Tibial nerve (tissue), 4 donors: ENCODE measurements at places on chromosomes 2 and 18. TPM values are rescaled to one million over a fixed set of nuclear protein-coding genes. Genes with fewer than 3 reads are reported as not detected.

The EPHA4 gene
- 42.2 TPM for total RNA-seq

The GPBAR1 gene
- total RNA-seq, result 21.1 TPM

The PRSS56 gene
- total RNA-seq, result not detected

DNA sequence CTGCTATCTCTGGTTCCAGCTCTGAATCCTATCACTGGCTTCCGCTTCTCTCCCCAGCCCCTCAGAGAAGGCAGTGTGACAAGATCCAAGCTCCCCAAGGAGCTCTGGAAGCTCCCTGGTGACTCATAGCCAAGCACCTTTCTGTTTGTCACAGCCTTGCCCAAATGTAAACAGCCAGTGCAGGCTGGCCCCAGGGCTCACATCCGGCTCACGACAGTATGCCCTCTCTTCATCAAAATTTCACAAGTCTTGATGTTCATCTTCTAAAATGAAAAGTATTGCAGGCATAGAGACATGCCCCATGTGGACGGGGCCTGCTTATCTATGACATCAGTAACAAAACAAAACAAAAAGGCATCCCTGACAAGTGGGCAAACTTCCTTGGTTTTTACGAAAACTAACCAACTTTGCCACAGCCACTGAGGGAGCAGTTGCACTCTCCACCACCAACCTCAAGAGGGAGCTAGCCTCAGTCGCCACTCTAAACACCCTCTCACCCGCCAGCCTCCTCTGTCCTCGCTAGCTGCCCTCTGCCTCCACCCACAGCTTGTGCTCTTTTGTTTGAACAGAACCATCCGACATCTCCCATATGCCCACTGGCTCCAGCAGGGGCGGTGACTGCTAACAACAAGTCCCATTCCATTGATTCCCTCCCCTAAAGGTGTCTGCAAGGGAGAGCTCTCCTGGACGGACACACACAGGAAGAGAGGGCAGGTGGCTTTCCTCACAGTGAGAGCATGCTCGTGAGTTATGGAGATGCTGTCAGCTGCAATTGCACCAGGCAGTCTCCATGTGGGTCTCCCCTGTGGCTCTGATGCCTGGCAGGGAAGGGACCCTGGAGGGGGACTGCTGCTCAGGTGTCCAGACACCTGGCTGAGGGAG is 71.0 kb upstream of the DAPL1 start:
- no peak for DNase-seq

GRCh38 chr2:85445316-85446295 is 27.1 kb downstream of the SH2D6 start:
- DNase-seq, result no peak

DNA sequence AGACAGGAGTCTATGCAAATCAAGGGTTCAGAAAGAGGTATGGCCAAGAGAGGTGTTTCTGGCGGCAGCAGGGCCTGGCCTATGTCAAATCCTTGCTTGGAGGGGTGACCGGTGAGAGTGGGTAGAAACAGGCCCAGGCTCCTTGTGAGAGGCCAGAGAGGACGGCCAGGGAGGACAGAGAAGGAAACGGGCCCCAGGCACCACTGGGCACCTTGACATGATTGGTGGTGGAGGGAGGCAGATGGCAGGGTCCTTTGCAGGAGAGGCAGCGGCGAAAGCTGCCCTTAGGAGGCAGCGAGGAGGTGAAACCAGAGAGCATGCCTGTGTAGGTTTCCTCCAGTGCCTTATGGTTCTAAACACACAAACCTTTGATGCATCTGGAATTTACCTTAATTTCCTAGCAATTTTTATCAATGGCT is 6.2 kb downstream of the RAMP1 start:
- no peak for DNase-seq

GRCh38 chr2:44310287-44310686 is 35.0 kb downstream of the SLC3A1 start:
- no peak for DNase-seq

GRCh38 chr2:224528171-224528570 is 57.0 kb downstream of the CUL3 start:
- DNase-seq, result no peak

- DNase-seq, result no peak
Measured at GRCh38 chr2:160666154-160667060, 172.8 kb upstream of the RBMS1 start.

- no peak for DNase-seq
Measured at GRCh38 chr2:6723865-6724604, 141.7 kb downstream of the CMPK2 start.

- no peak for DNase-seq
Measured at GRCh38 chr2:222762342-222762741, 90.9 kb downstream of the MOGAT1 start.

DNA sequence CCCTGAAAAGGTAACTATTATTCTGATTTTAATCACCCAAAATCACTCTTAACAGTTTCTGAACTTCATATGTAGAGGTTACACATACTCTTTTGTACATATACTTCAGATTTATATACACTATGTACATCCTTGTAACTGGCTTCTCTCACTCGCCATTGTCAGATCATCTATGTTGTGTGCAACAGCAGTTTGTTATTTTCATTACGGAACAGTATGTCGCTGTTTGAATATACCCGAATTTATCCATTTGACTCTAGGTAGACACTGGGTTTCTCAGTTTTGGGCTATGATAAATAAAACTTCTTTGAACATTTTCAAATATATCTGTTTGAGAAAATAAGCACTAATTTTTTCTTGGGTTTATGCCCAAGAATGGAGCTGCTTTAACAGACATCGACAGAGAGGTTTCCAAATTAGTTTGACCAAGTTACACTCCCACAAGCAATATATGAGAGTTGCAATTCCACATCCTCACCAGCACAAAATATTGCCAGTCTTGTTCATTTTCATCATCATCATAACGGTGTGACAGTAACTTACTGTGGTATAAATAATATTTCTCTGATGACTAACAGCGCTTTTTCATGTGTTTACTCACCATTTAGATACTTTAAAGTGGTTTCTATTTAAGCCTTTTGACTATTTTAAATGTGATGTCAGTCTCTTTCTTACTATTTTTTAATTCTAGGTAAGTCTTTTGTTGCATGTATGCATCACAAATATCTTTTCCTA is 80.9 kb downstream of the SMC6 start:
- no peak for DNase-seq

DNA sequence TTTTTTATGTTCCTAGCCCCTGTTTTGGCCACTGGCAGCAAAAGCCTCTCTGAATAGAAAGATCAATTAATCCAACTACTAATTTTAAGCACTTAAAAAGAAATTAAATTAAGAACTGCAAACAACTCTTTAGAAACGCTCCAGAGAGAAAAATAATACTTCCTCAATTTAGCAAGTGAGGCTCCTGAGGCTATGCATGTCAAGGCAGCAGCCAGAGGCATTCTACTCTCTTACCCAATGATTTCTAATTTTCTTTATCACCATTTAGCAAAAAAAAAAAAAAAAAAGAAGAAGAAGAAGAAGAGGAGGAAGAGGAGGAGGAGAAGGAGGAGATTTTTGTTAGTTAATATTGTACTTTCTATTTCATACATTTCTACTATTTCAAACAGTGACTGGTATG is 68.5 kb downstream of the TMEM237 start:
- DNase-seq, result no peak

- DNase-seq, result no peak
Measured at GRCh38 chr18:40056079-40056692, 1898.8 kb upstream of the PIK3C3 start.

DNA sequence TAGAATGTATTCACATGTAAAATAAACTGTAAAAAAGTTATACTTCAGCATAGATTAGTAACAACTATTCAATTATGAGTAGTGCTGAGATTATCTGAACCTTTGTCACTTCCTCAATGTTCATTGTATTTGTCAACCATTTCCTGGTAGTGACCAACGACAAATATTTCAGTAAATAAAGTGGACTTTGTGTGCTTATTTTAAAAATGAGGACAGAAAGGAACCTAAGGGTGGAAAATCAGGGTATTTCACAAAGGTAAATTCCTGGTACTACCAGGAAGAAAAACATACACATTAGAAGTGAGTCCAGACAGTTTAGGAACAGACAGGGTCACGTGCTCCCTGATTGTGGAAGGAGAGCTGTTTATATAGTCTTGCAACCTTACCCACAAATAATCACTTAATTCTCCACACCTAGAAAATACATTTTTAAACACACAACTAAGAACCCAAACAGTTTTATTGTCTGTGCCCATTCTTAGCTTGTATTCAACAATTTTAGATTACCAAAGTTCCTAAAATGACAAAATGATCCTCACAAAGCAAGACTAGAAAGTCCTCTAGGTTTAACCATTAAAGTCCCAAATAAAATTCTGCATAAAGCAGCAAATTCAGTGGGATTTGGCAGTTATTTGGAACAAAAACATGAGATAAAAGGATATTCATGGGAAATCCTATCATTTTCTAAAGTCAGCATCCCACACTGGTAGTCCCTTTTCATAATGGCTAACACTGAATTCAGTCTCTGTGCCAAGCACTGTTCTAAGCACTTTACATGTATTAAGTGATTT is 28.2 kb downstream of the PELI1 start:
- no peak for DNase-seq

DNA sequence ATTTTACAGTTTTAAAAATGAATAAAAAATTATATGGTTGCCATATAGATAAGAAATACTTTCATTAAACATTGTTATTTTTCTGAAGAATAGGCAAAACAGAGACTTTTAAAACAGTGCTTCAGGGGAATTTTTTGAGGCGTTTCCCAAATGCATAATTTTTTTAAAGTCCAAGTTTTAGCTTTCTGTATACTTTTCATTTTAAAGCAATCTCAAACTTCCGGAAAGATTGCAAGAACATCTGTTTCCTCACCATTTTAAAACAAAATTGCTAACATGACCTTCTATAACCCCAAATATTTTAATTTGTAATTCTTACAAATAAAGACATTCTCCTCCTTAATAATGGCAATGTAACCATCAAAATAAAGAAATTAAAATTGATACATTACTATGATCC is 15.1 kb upstream of the MBD2 start:
- DNase-seq, result no peak
